ENCODE measurements at places on chromosomes 11 and 22.

- H3K27ac ChIP-seq: no peak overlapping the region
- H3K4me3 ChIP-seq: no peak overlapping the region
- no peaks in the 10 kb centered on the region for H3K36me3 ChIP-seq
- H3K4me1 ChIP-seq: peaks cover 7% of the 10 kb centered on the region
- no peak for DNase-seq
Measured at GRCh38 chr11:121415856-121416255, 36.3 kb upstream of the SORL1 start.

DNA sequence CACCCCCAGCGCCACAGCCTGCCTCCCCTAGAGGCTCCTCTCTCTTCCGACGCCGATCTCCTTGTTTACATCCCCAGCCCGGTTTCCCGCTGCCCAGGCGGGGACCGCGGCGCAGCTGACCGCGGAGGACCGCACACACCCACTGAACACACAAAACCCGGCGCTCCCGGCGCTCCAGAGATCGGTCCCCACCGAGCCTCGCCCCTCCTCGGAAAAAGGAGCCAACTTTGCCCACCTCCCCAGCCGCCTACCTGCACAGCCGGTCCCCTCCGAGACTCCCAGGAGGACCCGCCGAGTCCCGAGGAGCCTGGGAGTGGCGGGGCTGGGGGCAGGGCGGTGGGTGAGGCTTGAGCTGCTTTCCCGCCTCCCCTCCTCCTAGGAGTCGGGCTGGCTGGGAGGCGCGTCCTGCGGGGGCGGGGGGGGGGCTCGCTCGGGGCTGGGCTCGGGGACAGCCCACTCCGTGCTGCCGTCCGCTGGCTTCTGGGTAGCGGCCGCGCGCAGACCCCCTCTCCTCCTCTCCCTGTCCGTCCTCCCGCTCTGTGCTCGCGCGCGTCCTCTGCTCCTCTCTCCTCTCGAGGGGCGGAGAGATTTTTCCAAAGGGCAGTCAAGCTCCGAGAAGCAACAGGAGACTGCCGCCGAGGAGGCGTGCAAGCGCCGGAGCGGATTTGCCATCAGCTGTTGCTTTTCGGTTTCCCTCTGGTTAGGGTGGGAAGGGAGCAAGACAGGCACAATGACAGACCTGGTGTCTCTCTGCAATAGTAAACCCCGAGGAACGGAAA lies at the start of gene FXYD6:
FXYD6 (minus strand) TSS at position 318 of the 779 bp plus-strand sequence. CDS start 33,882 bp downstream, outside the sequence.
- no peak within 1 kb of the TSS for H3K4me3 ChIP-seq
- DNase-seq: no peak
- no peaks in the 10 kb centered on the region for H3K36me3 ChIP-seq
- no peaks in the 10 kb centered on the region for H3K4me1 ChIP-seq
- no peak within 1 kb of the TSS for H3K27ac ChIP-seq

DNA sequence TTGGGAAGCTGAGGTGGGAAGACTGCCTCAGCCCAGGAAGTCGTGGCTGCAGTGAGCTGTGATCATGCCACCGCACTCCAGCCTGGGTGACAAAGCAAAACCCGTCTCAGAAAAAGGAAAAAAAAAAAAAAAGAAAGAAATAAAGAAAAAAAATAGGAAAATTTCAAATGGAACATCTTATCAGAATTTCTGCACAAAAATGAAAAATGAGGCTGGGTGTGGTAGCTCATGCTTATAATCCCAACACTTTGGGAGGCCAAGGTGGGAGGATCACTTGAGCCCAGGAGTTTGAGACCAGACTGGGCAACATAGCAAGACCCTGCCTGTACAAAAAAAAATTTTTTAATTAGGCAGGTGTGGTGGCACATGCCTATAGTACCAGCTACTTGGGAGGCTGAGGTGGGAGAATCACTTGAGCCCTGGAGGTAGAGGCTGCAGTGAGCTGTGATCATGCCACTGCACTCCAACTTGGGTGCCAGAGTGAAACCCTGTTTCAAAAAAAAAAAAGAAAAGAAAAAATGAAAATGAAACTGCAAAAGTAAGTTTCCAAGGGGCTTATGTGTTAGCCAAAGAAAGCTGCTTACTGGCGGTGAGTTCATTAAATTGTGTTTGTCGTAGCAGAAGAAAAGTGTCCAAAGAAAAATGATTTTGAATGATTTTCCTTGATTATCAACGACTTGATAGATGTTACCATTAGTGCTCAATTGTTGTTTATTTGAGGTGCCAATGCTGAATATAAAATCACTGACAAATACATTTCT lies 7.5 kb upstream of the CRKL start:
- H3K27me3 ChIP-seq: no peaks in the 10 kb centered on the region
- H3K27ac ChIP-seq: no peak overlapping the region
- no peak for DNase-seq
- H3K4me1 ChIP-seq: peaks cover 40% of the 10 kb centered on the region

DNA sequence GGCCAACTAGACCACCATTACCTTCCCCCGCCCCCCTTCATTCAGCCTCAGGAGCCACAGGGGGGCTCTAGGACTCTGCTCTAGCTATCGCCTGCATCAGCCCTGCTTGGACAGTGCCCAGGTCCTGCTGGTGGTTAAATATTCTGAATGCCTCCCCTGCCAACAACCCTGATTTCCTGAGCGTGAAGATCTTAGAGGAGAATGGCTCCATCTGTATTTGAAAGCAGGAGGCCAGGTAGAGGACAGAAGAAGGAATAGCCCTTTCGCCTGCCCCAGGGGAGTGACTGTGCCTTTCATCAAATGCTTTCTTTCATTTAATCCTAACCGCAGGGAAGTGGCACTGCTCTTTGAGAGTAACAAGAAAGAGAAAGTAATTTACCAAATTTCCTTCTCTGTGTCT lies 69.2 kb downstream of the ISX start:
- no peaks in the 10 kb centered on the region for H3K27me3 ChIP-seq
- DNase-seq: no peak
- no peak overlapping the region for H3K4me3 ChIP-seq
- no peak overlapping the region for H3K27ac ChIP-seq

- no peaks in the 10 kb centered on the region for H3K36me3 ChIP-seq
- H3K27me3 ChIP-seq: no peaks in the 10 kb centered on the region
- H3K4me3 ChIP-seq: no peak overlapping the region
- H3K4me1 ChIP-seq: no peaks in the 10 kb centered on the region
- H3K27ac ChIP-seq: no peak overlapping the region
- DNase-seq: no peak
Measured at GRCh38 chr22:26444777-26445176, 15.7 kb downstream of the ASPHD2 start.

- no peak overlapping the region for H3K27ac ChIP-seq
- DNase-seq: no peak
- no peak overlapping the region for H3K4me3 ChIP-seq
- peaks cover 13% of the 10 kb centered on the region for H3K36me3 ChIP-seq
- no peaks in the 10 kb centered on the region for H3K4me1 ChIP-seq
Measured at GRCh38 chr11:43895601-43896000, 15.0 kb downstream of the ALKBH3 start.

GRCh38 chr11:62544581-62545436 lies 1.8 kb downstream of the AHNAK start:
- no peaks in the 10 kb centered on the region for H3K27me3 ChIP-seq
- H3K27ac ChIP-seq: peak overlapping the region; percentile 96
- H3K4me1 ChIP-seq: peaks cover 68% of the 10 kb centered on the region
- peak overlapping the region; percentile 79 for H3K4me3 ChIP-seq

DNA sequence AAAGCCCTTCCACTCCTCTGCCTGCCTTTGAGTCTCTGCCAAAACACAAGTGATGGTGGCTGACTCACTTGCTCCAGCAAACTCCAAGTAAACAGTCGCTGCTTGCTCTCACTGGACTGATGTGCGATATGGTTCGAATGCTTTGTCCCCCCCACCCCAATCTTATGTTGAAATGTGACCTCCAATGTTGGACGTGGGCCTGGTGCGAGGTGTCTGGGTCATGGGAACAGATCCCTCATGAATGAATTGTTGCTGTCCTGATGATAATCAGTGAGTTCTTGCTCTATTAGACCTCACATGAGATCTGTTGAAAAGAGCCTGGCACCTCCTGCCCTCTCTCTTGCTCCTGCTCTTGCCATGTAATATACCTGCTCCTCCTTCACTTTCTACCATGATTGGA lies 747.9 kb downstream of the OPCML start:
- no peak overlapping the region for H3K27ac ChIP-seq
- no peak overlapping the region for H3K4me3 ChIP-seq

DNA sequence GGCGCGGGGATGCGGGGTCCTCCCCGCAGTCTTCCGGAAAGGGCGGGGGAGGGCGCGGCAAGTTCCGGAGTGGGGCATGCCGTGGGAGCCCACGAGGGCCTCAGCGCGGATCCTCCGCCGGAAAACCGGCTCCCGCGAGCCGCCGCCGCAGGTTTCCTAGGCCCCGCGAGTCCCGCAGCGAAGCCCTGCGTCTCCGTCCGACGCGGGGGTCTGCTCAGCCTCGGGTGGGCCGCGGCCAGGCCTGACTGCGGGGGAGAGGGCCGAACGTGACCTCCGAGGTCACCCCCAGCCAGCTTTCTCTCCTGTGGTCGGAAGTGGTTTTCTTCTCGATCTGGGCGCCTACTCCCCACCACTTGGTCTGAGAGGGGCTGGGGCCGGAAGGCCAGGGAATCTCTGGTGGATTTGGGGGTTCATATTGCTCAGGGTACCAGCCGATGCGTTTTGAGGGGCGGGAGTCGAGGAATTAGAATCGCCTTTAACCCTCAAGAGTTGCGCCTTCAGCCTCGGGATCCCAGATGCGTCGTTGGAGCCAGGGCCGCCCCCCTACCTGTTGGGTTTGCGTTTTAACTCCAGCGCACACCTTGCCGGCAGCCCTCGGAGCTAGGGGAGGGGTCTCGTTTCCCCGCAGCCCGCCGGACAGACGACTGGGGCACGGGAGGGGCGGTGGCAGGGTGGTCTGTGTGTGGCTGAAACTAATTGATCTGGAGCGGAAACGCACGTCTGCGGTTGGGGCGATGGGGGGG lies 3.6 kb upstream of the CCND1 start:
- no peak for DNase-seq
- H3K27me3 ChIP-seq: peaks cover 17% of the 10 kb centered on the region
- H3K36me3 ChIP-seq: no peaks in the 10 kb centered on the region
- H3K4me1 ChIP-seq: peaks cover 10% of the 10 kb centered on the region
- H3K4me3 ChIP-seq: no peak overlapping the region
- no peak overlapping the region for H3K27ac ChIP-seq

DNA sequence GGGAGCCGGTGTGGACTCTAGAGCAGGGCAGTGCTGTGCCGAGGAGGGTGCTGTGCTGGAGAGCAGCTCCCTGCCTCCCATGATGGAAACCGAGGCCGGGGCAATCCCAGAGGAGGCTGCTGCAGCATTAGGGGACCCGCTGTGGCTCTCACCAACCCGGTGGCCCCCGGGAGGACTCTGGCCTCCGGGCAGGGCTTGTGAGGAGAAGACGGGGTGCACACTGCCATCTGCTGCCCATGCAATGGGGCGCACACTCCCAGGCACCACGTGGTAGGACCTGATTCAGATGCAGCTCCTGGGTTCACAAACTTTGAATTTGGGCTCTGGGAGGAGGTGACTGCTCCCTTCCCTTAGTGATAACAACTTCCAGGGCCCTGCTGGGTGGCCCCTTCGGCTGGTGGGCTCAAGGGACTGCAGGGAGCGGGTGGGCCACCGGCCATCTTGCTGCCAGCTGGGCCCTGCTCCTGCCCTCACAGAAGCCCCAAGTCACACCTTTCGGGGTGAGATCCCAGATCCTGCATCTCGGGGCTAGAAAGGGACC lies 93.8 kb upstream of the FGF3 start:
- peaks cover 15% of the 10 kb centered on the region for H3K27me3 ChIP-seq
- no peaks in the 10 kb centered on the region for H3K36me3 ChIP-seq
- H3K27ac ChIP-seq: no peak overlapping the region

DNA sequence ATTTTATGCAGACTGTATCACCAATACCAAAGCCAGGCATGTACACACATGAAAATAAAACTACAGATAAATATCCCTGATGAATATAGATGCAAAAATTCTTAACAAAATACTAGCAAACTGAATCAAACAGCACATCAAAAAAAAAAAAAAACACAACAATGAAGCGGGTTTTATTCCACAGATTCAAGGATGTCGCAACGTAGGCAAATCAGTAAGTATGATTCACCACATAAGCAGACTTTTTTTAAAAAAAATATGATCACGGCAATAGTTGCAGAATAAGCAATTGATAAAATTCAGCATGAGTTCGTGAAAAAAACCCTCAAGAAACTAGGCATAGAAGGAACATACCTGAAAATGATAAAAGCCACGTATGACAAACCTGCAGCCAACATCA lies 21.3 kb downstream of the OR51F1 start:
- H3K4me3 ChIP-seq: no peak overlapping the region
- no peak for DNase-seq
- no peaks in the 10 kb centered on the region for H3K4me1 ChIP-seq

- no peaks in the 10 kb centered on the region for H3K36me3 ChIP-seq
- H3K4me1 ChIP-seq: peaks cover 64% of the 10 kb centered on the region
- H3K27me3 ChIP-seq: no peaks in the 10 kb centered on the region
- DNase-seq: no peak
- H3K27ac ChIP-seq: no peak overlapping the region
- no peak overlapping the region for H3K4me3 ChIP-seq
Measured at GRCh38 chr11:66888282-66888681, 31.4 kb downstream of the LRFN4 start.

DNA sequence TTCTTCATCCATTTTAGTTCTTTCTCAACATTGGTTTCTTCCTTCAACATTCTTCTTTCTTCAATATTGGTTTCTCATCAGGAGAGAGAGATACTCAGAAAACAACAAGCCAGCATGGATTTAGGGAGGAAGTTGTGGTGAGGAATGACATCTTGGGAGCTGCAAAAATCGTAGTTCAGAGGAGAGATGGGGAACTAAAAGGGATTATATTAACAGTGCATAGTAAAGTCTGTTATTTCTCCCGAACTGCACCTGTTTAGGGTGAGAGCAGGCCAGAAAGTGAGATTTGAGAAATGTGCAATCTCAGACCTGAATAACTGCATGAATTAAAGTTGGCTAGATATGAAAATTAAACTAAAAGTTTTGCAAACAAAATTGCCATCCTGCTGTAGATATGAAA lies 94.5 kb downstream of the CASP12 start:
- H3K4me1 ChIP-seq: no peaks in the 10 kb centered on the region
- H3K36me3 ChIP-seq: no peaks in the 10 kb centered on the region
- DNase-seq: no peak

- no peak overlapping the region for H3K27ac ChIP-seq
- no peak overlapping the region for H3K4me3 ChIP-seq
- H3K27me3 ChIP-seq: peaks cover 6% of the 10 kb centered on the region
Measured at GRCh38 chr22:37162221-37163095, 12.7 kb upstream of the IL2RB start.

Data from HepG2 (cell line).